ENCODE measurements at places on chromosomes 13 and 19.

DNA sequence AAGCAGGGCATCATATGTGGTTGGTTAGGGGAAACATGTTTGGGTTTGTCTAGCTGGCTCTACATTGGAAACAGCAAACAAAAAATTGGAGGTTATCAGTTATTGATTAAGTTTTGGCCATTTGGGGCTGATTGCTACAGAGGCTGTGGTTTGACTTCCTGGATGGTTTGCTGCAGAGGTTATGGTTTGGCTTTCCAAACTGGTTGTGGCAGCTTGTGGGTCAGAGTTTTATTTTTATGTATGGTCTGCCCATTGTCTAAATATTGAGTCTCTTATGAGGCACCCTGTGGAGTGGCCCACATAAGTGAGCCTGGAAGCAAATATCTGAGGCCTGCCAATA lies 261.6 kb downstream of the GPC5 start:
- DNase-seq, result no peak

DNA sequence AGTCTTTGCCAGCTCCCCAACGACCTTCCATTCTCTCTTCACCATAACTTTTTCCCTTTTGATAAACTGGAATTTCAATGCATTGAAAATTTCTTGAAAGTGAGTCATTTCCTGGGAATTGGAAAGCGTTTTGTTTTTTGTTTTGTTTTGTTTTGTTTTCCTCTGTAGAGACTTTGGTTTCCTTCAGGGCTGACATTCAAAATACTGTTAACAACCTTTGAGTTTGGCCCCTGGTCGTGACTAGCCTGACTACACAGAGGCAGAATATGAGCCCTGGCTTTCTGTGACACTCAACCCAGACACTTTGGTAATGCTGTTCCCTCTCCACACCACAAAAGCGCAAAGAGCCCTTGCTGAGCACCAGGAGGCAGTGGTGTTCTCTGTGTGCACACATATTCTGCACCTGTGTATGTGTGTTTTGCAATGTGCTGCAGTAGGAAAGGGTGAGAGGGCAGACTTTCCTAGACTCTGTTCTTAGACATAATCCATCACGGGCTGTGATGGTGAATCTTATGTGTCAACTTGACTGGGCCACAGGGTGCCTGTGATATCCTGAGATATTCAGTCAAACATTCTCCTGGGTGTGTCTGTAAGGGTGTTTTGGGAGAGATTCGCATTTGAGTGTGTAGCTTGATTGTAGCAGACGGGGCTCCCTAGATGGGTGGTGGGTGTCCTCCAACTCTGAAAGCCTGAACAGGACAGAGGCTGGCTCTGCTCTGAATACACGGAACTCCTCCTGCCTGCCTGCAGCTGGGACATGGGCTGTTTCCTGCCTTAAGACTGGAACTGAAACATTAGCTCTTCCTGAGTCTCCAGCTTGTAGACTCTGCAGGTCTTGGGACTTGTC lies 29.5 kb upstream of the ANKRD10 start:
- no peak for DNase-seq

- DNase-seq, result no peak
Observed at GRCh38 chr13:46577696-46578589, 25.0 kb downstream of the LRCH1 start.

DNA sequence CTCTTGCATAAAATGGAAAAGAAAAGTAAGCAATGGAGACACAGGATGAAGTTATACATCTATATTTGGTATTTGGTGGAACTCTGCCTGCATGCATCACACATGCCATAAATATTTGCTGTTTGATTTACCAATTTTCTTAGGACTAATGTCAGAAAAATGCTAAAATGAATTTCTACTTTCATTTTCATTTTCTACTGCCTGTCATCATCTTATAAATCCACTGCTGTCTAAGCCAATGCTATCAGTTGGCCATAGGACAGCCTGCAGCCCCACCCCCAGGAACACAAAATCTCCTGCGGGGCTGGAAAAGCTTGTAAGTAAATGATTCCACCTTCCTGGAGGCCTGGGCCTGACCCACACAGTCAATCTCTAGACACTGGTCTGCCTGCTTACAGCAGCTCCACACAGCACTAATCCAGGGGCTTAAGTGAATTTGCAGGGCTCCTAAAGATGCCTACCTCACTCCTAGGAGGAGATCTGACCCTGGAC lies 122.0 kb downstream of the ENOX1 start:
- DNase-seq, result no peak

- DNase-seq, result no peak
Observed at GRCh38 chr13:64529874-64530485, 2700.2 kb downstream of the PCDH9 start.

DNA sequence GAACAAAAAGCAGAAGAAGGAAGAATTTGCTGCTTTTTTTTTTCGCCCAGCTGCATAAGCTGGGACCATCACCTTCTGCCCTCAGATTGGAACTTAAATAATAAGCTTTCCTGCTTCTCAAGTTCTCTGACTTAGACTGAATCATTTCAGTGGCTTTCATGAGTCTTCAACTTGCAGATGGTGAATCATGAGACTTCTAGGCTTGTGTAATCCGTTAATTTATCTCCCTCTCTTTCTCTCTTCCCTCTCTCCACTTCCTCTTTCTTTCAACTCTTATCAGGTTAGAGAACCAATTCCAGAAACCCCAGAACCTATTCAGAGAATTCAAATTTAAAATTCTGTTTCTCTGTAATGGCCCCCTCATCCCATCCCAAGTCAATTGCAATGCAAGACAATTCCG lies 1153.7 kb downstream of the PCDH9 start:
- no peak for DNase-seq

- no peak for DNase-seq
Observed at GRCh38 chr13:51015973-51016372, 95.1 kb downstream of the C13orf42 start.

- DNase-seq, result no peak
Observed at GRCh38 chr19:11581740-11582139, 4.3 kb upstream of the ACP5 start.

DNA sequence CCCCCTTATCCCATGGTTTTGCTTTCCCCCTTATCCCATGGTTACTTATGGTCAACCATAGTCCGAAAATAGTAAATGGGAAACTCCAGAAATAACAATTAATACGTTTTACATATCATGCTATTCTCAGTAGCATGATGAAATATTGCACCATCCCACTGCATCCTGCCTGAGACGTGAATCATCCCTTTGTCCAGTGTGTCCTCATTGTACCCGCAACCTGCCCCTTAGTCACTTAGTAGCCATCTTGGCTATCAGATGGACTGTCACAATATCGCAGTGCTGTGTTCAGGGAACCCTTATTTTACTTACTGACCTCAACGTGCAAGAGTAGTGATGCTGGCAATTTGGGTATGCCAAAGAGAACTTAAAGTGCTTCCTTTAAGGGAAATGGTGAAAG lies 10.5 kb upstream of the NBEA start:
- DNase-seq, result no peak

DNA sequence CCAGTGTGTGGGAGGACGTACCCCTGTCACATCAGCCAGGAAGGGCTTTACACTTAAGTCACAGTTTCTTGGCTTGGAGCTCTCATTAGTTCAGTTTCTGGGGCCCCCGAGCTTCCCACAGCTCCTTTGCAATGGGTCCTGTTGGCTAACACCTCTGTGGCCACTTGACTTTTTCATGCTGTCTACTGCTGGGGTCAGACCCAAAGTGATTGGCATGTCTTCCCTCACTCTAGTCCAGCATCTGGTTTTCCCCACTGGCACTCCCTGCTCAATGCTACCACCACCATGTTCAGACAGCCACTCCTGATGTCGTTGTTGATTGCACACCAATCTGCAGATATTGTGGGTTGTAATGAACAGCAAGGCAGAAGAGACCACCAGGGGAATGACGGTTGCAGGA lies 379.0 kb downstream of the FOXO1 start:
- no peak for DNase-seq

Data from HS-27A (cell line).